ENCODE measurements at places on chromosomes 16 and 17.

DNA sequence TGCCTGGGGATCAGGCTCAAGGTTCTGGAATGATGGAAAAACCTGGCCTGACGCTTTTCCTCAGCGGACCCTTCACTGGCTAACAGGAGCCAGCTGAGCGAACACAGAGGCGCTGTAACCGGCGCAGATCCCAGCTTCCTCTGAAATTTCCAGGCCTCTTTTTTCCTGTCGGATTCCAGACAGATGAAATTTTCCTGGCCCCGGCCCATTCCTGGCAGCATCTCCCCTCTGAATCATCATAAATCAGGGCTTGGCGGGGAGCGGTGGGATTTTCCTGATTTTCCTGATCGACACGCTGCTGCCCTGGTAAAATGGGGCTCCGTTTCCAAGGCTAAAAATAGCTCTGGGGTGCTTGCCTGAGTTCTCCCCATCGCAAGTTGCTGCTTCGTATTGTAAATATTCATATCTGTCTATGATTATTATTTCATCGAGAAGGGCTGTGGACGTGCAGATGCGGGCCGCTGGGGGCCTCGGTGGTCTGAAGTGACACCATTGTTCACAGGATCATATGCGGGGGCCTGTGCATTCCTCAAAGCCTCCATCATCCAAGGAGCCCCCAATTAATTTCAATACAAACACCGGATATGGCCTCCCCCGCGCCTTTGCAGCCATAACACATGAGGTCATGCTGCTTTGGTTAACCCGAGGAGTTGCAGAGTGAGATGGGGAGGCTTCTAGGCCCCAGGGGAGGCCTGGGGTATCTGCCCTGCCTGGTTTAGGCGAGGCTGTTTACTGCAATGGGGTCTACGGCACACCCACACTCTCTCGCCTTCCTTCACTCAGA, 45.8 kb upstream of the ETV4 start:
- DNase-seq, result peak; percentile 90

GRCh38 chr17:12567077-12568053, 98.3 kb upstream of the MYOCD start:
- no peak for DNase-seq

- no peak for DNase-seq
These were observed 702 bp upstream of the ALDH3A1 start for GRCh38 chr17:19748807-19749193.

DNA sequence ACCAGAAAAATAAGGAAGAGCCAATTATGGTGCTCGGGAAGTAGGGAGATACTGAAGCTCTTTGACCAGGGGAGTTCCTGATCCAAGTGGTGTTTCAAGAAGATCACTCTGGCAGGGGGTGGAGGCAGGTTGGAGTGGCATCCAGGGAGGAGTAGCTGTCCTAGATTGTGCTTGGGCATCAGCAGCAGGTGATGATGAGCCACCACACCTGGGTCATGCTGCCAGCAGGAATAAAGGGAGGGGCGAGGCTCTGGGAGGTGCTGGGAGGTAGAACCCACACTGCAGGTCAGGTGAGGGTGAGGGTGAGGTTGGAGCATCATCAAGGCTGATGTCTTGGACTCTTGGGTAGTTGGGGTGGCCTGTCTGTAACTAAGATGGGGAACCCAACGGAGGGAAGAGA, 35.4 kb upstream of the ADGRG1 start:
- no peak for DNase-seq

DNA sequence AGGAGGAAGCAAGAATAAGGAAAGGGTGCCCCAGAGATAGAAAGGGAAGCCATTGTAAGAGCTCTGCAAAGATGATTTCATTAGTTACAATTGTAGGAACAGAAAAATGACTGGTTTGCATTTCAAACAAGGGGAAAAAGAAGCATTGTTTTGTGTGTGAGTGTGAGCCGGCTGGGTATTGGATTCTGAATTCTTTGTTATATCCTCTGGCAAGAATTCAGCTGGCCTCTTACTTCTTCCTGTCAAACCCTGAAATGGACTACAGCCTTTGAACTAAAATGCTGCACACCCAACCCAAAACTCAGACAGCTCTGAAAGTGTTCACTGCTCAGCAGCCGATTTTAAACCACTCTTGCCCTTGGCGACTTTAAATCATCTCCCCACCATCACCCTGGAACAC, 461.3 kb downstream of the PMP22 start:
- no peak for DNase-seq

- DNase-seq, result no peak
These were observed 25.8 kb downstream of the LITAF start for GRCh38 chr16:11560701-11561453.
